Stimulated activated CD8-positive, alpha-beta memory T cell treated with anti-CD3 and anti-CD28 coated beads, Interleukin-15, amount 100 ng/mL, for 1 hour (primary cell): ENCODE measurements at places on chromosomes 12 and 14.

DNA sequence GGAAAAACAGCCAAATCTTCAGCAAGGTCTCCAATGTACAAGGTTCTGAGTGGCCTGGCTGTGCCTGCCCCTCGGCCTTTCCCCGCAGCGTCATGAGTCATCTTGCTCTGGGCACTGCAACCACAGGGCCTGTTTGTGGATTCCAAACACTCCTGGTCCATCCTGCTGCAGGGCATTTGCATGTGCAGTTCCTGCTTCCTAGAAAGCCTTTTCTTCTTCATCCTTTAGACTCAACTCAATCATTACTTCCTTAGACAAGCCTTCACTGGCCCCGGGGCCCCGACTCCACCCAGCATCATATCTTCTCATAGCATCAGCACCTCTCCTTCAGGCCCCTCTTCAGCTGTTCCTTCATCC lies 101.8 kb upstream of the EGLN3 start:
- DNase-seq, result no peak

- DNase-seq, result no peak
Measured at GRCh38 chr14:30305346-30305745, 253.6 kb upstream of the G2E3 start.

GRCh38 chr14:52706286-52706685 lies 714 bp upstream of the PSMC6 start:
- DNase-seq, result no peak

DNA sequence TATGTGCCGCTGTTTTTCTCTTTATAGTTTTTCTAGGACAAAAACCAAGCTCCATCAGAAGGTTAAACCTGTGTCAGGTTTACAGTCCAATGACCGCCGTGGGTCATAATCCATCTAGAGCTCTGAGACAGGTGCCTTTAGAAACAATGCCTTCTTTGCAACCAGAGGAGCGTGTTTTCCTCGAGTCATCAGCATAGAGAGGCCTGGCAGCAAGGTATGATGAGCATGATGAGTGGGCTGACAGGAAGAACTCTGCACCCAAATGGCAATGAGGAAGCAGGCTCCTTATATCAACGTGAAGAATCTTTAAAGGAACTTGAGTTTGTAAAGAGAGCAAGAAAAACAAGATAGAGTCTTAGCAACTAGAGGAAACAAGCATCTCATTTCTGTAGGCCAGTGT lies 60.5 kb upstream of the NUDT4 start:
- no peak for DNase-seq

DNA sequence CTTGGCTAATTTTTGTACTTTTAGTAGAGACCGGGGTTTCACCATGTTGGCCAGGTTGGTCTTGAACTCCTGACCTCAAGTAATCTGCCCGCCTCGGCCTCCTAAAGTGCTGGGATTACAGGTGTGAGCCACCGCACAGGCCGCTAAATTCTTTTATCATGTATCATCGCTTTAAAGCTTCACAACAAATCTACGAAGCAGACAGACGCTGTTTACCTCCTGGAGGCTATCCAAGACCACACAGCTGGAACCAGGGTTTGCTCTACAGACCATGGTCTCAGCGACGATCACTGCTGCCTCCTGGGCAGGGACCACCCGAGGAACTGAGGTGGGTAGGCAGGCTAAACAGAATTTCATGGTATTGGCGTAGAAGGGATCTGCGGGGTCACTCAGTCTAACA lies 27.2 kb downstream of the KRT80 start:
- DNase-seq, result no peak

GRCh38 chr12:18882690-18883089 lies 144.8 kb downstream of the CAPZA3 start:
- DNase-seq, result no peak

DNA sequence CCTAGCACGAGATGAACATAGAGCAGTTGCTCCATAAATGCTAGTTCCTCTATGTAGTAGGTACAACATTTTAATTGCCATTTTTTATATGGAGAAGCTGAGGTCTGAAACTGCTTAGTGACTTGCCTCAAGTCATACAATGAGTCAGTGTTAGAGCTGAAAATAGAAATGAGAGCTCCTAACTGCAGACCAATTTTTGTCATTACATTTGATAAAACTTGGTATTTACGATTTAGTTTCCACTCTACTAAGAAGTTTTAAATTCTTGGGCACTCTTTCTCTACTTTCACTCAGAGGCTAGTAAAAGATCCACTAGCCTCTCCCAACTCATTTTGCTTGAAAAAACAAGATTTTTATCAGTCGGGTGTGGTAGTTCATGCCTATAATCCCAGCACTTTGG lies 8.1 kb upstream of the TMED10 start:
- DNase-seq, result no peak

DNA sequence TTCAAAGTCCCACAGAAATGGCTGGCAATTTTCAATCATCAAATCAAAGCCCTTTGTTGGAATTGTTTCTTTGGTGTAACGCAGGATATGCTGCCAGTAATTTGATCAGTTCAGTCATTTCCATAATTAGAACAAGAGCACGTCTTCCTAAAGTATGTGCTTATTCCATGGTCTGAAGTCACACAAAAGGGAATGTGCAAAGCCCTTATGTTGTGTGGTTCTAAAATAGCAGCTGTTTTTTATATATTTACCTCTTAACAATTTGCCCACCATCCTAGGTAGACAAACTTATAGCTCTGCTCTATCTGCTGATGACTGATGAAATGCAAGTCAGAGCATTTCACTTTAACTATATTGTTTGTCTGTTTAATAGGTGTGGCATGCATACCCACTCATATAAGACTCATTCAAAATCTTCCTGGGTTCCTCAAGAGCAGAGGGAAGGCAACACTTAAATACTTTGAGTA lies 176.1 kb upstream of the SLC38A2 start:
- no peak for DNase-seq

GRCh38 chr12:49121047-49121696 lies 10.0 kb downstream of the TUBA1B start:
- no peak for DNase-seq

GRCh38 chr14:80659783-80660182 lies 281.8 kb downstream of the CEP128 start:
- DNase-seq, result no peak
